Activated naive CD4-positive, alpha-beta T cell (primary cell): ENCODE measurements at places on chromosomes 1 and 21.

DNA sequence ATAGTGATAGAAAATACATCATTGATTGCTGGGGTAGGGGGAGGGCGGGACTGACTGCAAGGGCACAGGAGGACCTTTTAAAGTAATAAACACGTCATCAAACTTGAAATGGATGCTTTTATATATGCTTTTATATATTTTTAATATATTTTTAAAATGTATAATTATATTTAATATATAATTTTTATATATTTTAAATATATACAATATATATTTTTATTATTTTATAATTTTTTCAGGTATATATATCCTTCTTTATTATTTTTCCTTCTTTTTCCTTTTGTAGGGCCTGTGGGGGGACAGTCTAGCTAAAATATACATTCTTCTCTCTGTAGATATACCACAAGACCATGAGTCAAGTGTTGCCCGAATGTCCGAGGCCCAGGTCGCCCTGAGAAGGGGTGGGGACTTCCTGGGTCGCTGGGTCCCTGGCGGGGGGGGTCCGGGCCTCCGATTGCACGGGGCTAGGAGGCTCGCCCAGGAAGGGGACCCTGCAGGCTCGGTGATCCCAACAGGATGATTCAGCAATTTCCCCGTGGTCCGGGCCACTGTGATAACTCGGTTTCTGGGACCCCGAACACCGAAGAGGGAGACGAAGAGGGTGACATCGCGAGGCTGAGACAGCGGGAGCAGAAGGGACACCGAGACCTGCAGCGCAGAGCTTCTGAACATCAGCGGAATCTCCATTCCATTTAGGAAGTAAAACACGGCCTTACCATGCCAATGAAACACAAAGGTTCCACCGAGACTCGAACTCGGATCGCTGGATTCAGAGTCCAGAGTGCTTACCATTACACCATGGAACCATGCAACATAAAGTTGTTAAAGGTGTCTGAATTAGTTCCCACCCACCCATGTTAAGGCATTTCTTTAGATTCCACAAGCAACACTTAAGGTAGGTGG lies 112.5 kb upstream of the NBPF11 start:
- no peak for DNase-seq

DNA sequence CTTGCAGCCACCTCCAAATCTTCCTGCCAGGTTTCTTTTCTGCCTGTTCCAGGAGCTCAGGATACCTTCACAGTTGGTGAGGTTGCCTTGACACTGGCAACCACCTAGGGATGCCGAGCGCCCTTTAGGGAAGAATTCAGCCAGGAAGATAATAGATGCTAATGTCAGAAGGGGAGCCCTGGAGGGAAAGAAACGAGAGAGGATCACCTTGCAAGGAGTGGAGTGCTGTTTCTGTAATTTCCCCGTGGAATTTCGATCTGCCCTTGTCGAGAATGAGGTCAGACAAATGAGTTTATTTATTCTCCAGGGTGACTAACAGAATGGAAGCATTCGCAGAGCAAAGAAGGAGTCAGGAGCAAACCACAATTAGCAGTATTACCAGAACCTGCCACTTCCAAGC lies 315.8 kb upstream of the KAZN start:
- no peak for DNase-seq

DNA sequence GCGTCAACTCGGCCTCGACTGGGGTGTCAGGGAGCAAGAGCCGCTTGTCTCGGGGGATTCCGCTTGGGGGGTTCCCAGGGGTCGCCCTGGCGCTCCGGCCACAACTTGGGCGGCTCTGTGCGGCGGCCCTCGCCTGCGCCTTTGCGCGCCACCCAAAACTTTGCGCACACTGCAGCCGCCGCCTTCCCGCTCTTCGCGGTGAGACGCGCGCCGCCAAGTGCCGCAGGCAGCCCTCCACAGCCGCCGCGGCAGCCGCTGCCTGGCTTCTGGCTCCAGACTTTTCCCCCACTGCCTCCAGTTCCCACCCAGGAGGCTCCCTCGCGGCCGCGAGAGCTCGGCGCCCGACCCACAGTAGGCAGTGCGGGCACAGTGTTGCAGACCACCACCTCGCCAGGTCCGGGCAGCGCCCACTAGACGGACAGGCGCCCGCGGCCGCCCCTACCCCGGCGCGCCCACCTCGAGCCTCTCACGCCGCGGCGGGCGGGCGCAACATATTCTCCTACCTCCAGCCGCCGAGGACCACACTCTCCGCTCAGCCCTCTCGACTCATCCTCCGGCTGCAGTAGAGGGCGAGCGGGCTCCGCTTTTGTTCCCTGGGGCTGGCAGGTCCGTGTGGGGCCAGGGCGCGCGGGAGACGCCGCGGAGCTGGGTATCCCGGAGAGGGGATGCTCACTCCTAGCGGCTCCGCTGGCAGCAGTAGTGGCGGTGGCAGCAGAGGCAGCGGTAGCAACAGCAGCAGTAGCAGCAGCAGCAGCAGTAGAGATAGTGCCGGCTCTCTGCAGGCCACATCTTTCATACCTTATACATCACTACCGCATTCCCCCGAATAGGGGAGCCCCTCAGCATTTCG lies 296.6 kb downstream of the OMA1 start:
- no peak for DNase-seq

GRCh38 chr1:204623365-204623893 lies 62.1 kb downstream of the LRRN2 start:
- no peak for DNase-seq

DNA sequence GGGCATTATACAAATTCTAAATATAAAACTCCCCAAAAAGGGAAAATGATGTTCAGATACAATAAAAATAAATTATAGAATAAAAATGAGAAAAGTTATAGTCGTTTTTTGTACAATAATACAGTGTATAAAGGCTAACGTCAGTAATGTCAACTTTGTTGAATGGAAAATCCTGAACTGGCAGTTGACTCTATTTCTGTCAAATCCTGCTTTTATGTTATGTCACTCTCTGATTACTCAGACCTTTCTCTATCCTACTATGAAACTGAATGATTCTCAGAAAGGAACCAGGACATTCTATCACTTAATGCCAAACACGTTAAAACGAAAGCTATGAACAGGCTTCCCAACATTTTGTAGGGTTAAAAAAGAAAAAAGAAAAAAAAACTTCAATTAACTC lies 636.4 kb downstream of the USP25 start:
- DNase-seq = no peak

- no peak for DNase-seq
These were observed 56.2 kb upstream of the ROR1 start for GRCh38 chr1:63717511-63718065.

DNA sequence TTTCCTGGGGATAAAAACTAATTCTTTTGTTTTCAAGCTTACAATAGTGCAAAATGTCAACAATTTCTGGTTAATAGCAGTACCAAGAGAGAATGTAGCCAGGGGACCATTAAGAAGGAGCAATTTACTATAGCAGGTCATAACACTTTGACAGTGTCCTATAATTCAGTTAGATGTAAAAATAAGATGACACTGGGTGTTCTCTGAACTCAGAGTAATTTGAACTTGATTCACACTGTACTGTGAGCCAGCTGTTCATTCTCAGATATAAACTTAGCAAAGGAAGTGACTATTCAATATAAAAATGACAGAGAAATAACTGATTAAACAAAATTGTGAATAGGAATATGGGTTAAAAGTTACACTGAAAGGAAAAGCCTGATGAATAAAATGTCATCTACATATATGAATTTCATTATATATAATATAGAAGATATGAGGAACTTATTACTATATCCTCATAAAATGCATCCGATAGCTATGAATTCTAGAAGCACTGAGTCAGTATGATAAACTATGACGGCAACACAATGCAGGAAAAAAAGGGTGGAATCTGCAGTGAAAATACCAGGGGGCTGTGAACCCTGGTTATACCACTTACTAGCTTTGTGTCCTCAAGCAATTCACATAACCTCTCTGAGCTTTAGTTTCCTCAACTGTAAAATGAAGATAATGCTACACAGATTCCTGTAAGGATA lies 135.9 kb downstream of the ACBD6 start:
- DNase-seq = no peak

- DNase-seq = peak; percentile 88
These were observed 19.3 kb upstream of the SAMD11 start for GRCh38 chr1:904310-904950.

- DNase-seq = no peak
These were observed 300.9 kb upstream of the GREM2 start for GRCh38 chr1:240912821-240913220.

DNA sequence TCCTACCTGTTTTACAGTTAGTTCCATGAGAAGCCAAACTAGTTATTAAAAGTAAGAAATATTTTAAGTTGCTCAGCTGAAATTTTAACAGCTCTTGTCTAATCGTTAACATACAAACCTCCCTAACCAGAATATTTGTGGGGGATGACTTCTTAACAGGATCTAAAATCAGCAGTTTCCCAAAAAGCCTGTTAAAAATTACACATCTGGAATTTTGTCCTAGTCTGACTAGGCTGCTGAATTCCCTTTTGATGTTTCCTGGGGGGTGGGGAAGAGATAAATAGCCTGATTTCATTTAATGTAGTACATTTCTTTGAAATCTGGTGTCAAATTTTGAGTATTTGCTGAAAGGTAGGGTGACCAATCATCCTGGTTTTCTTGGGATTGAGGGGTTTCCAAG lies 78.8 kb upstream of the ARHGAP29 start:
- no peak for DNase-seq

DNA sequence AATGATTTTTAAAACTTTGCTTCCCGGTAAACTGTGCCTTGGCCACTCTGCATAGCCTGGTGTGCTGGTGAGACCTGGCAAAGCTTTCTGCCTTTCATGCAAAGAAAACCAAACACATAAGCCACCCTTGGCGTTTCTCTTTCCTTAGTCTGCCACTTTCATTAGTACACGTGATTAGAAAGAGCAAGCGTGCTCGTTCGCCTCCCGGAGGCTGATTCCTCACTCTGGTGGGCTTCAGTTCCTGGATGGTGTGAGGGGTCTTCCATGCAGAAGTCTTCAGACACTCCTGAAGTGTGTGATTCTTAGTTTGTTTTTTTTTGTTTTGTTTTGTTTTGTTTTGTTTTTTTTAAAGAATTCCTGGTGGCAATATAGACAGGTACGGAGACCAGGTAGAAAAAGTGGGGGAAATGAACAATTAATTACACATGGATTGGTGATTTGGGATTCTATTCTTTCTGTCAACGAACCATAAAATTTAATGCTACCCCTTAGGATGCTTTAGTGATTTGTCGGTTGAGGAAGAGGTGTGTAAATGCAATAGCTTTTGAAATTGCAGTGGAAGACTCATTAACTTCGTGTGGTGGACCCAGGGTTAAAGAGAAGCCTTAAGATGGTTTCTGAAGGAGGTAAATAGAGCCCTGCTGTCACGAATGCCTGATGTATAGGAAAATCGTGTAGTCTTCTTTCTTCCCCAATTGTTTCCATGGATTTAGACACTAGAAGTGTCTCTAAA lies 2.1 kb downstream of the GALNT2 start:
- no peak for DNase-seq

GRCh38 chr1:224641030-224641429 lies 24.9 kb downstream of the CNIH3 start:
- no peak for DNase-seq

GRCh38 chr1:245493029-245493428 lies 338.2 kb downstream of the KIF26B start:
- no peak for DNase-seq

GRCh38 chr21:38314558-38314957 lies 57.8 kb downstream of the KCNJ15 start:
- no peak for DNase-seq

DNA sequence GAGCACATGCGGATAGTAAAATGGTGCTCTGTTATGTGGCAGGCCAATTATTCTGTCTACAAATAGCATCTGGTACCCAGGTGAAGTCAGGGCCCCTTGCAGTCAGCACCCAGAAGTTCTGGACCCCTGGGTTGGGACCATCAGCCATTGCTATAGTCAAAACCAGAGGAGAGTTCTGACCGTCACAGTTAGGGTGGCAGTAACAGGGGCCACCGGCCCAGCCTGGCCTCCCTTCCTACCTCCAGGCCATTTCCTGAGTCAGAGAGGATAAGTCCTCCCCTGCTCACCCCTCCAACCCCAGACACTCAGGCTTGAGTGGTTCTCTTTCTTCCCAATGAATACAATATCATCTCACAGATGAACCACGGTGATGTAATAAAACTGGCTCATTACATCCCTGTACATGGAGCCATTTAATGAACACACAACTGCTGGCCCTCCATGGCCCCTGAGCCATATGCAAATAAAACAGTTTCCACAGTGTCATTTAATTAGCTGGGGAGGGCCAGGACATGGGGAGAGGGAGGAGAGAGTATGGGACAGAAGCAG lies 673.6 kb downstream of the MATN1 start:
- DNase-seq = no peak

- DNase-seq = no peak
These were observed 52.5 kb upstream of the KCNA3 start for GRCh38 chr1:110727246-110727645.

DNA sequence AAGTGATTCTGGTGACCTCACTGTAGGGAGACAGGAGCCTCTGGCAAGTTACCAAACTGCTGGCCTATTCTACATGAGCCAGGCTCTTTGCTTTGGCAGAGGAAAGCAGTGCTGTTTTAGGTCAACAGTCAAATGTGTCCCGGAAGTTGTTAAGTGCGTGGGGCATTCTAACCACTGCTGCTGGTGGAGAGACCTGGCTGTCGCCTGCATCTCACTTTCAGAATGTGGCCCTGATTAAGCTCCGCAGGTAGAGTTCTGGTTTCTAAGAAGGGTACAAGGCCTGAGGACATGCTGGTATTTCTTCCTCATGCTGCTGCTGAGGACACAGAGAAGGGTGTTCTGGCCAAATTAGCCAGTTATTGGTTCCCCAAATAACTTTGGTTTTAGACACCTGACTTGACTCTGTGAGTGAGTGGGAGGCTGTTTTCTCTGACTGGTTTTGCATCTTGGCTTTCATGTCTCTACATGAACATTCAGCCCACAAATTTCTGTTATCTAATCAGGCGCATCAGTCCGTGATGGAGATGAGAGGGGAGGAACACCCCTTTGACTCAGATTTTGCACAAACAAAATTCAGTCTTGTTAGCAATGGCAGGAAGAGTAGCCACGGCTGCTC lies 120.8 kb downstream of the LMO4 start:
- DNase-seq = no peak

- DNase-seq = no peak
These were observed 111.4 kb downstream of the DHRS3 start for GRCh38 chr1:12506281-12507280.

DNA sequence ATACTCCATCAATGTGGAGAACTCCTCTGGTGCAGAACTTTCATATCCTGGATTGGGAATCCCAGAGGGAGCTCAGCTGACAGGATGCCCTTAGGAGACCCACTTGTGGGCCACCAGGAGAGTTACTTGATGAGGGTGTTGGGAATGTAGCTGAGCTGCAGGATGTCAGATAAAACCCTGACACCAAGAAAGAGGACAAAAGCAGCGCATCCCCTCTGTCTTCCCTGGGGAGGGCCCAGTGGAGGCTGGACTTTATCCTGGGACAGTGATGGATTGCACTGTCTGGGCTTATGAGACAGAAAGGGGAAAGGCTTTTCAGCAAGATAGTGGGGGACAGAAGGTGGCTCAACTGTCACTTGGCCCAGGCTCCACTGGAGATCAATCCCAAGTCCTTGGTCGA lies 88.1 kb upstream of the BCAR3 start:
- no peak for DNase-seq

- DNase-seq = no peak
These were observed 108.7 kb downstream of the TLR5 start for GRCh38 chr1:223034270-223034798.

- no peak for DNase-seq
These were observed 710 bp upstream of the PRPF3 start for GRCh38 chr1:150320667-150320978.
